Adrenal gland (tissue), 19 donors: ENCODE measurements at places on chromosomes 2 and 18. TPM values are rescaled to one million over a fixed set of nuclear protein-coding genes. Genes with fewer than 3 reads are reported as not detected.

KIF1A gene
- 13.7 TPM for total RNA-seq

ABCB11 gene
- not detected for total RNA-seq

- no peaks in the 10 kb centered on the region for H3K4me1 ChIP-seq
- no peaks in the 10 kb centered on the region for H3K27me3 ChIP-seq
- H3K4me3 ChIP-seq, result no peak overlapping the region
- no peak for DNase-seq
- no peak overlapping the region for H3K27ac ChIP-seq
- H3K36me3 ChIP-seq, result no peaks in the 10 kb centered on the region
These were observed 135.8 kb downstream of the TCF4 start for GRCh38 chr18:55452123-55452611.

DNA sequence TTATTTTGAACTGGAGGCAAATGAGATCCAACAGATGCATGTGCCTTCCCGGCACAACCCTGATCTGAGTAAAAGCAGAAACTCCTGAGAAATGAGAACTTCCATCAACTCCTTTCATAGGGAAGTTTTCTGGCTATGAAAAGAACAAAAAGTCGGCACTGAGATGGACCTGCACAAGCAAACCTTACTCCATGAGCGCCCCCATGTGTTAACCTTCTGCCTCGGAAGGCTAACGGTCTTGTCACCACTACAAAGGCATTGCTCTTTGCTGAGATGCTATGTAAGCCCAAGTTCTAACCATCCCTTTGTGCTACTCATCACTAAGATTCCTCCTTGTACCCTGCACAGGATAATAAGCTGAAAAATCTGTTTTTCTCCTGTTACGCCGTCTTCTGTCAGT is 57.3 kb upstream of the SULT1C3 start:
- H3K27me3 ChIP-seq, result no peaks in the 10 kb centered on the region
- H3K36me3 ChIP-seq, result no peaks in the 10 kb centered on the region
- no peak overlapping the region for H3K4me3 ChIP-seq
- DNase-seq, result no peak
